ENCODE measurements at places on chromosomes 13 and 19. TPM values are rescaled to one million over a fixed set of nuclear protein-coding genes. Genes with fewer than 3 reads are reported as not detected.
A peak's percentile ranks its signal among the peaks of the same experiment; 100 is the strongest.

The CRLF1 gene
- total RNA-seq, result 21.2 TPM

GRCh38 chr13:25503856-25504255 lies 132.1 kb downstream of the ATP8A2 start:
- H3K4me1 ChIP-seq, result no peaks in the 10 kb centered on the region
- no peak for DNase-seq
- H3K27ac ChIP-seq, result no peak overlapping the region
- no peak overlapping the region for H3K4me3 ChIP-seq
- no peaks in the 10 kb centered on the region for H3K36me3 ChIP-seq
- H3K27me3 ChIP-seq, result peaks cover 3% of the 10 kb centered on the region

DNA sequence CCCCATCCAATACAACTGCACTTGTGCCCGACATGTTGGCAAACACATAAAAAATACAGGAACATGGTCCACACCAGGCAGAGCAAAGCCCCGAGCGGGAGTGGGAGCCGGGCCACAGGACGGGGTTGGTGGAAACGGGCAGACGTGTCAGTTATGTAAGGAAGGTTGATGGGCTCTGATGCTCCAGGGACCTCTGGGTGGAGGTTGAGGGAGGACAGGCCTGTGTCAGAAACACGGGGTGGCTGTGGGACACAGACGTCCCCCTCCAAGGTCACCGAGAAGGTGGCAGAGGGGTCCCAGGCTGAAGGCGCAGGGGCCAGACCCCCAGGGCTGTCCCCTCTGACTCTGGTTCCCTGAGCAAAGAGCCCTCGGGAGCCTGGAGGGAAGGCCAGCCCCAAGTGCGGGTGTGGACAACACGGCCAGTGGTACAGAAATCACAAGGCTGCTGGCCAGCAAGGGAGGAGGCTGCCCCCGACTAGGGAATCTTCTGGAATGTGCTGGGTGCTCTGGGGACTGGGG lies 31.4 kb upstream of the C13orf46 start:
- H3K4me1 ChIP-seq, result no peaks in the 10 kb centered on the region
- H3K27ac ChIP-seq, result no peak overlapping the region
- H3K4me3 ChIP-seq, result no peak overlapping the region
- peaks cover 22% of the 10 kb centered on the region for H3K36me3 ChIP-seq
- H3K27me3 ChIP-seq, result no peaks in the 10 kb centered on the region

The NRTN gene
- 3.7 TPM for total RNA-seq

GRCh38 chr19:6064336-6065073 lies 45.8 kb downstream of the RFX2 start:
- H3K4me1 ChIP-seq, result peaks cover 88% of the 10 kb centered on the region
- no peaks in the 10 kb centered on the region for H3K27me3 ChIP-seq
- H3K27ac ChIP-seq, result peak overlapping the region; percentile 85
- peak; percentile 70 for DNase-seq
- H3K36me3 ChIP-seq, result no peaks in the 10 kb centered on the region

The C5AR2 gene
- total RNA-seq, result 0.97 TPM

GRCh38 chr13:114212158-114212495 lies 22.6 kb upstream of the CDC16 start:
- DNase-seq, result no peak
- H3K4me3 ChIP-seq, result no peak overlapping the region
- H3K4me1 ChIP-seq, result no peaks in the 10 kb centered on the region
- H3K36me3 ChIP-seq, result no peaks in the 10 kb centered on the region

The KASH5 gene
- total RNA-seq, result not detected

DNA sequence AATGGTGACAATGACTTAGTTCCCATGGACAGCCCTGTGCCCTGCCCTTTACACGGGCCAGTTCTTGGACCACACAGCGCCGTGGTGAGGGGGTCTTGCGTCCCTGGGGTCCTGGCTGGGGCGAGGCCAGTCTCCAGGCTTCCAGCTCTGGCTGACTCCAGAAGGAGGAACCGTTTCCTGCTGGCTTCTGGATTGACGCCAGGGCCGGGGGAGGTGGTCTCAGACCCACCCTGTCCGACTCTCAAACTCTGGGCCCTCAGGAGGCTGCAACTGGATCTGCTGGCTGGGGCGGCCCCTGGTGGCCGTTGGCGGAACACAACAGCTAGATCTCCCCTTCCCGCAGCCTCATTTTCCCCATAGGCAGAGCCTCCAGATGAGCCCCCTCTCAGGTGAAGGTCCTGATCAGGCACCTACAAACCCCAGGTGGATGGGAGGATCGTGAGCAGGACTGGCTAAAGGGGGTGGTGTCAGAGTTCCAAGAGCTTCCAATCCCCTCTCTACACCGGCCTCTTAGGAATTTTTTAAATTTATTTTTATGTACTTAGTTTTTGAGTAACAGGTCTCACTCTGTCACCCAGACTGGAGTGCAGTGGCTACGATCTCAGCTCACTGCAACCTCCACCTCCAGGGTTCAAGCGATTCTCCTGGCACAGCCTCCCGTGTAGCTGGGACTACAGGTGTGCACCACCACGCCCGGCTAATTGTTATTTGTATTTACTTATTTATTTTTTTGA lies 8.0 kb downstream of the CCDC194 start:
- H3K27ac ChIP-seq, result no peak overlapping the region
- no peak for DNase-seq
- H3K27me3 ChIP-seq, result no peaks in the 10 kb centered on the region
- no peak overlapping the region for H3K4me3 ChIP-seq
- H3K4me1 ChIP-seq, result peaks cover 21% of the 10 kb centered on the region
- H3K36me3 ChIP-seq, result no peaks in the 10 kb centered on the region

DNA sequence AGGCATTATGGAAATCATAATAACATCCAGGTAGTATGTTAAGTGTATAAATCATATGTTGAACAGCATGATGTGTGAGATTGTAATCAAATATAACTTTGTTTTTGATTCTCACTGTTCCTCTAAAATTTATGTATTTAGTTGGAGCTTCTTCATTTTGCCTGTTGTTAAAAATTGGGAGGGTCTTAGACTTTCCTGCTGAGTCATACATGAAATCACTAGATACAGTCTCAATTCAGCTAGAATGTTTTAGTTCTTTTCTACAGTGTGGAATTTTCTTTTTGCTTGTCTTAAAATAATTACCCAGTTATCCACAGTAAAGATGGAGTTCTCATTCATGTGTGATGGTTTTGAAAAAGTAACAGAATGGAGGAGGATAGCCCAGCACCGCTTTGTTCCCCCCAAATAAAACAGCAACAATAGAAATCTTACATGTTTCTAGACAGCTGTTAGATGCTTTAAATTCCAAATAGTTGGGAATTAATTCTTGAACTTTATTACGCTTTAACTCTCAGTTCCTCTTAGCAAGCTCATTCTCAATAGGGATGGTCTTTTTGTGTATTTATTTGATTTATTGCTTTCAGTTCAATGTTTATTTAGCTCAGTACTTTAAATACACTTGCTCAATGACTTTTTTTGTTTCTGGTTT lies 109.5 kb downstream of the PDS5B start:
- DNase-seq, result no peak
- no peak overlapping the region for H3K27ac ChIP-seq
- no peaks in the 10 kb centered on the region for H3K4me1 ChIP-seq
- H3K4me3 ChIP-seq, result no peak overlapping the region

GRCh38 chr19:48108997-48109782 lies 1.4 kb downstream of the PLA2G4C start:
- no peaks in the 10 kb centered on the region for H3K27me3 ChIP-seq
- no peak for DNase-seq
- H3K4me1 ChIP-seq, result peaks cover 25% of the 10 kb centered on the region
- H3K36me3 ChIP-seq, result peaks cover 4% of the 10 kb centered on the region
- H3K4me3 ChIP-seq, result no peak overlapping the region

- DNase-seq, result no peak
- H3K4me1 ChIP-seq, result peaks cover 2% of the 10 kb centered on the region
- no peaks in the 10 kb centered on the region for H3K36me3 ChIP-seq
- H3K4me3 ChIP-seq, result no peak overlapping the region
- no peaks in the 10 kb centered on the region for H3K27me3 ChIP-seq
- no peak overlapping the region for H3K27ac ChIP-seq
Observed at GRCh38 chr13:48778610-48779009, 124.9 kb downstream of the CYSLTR2 start.

DNA sequence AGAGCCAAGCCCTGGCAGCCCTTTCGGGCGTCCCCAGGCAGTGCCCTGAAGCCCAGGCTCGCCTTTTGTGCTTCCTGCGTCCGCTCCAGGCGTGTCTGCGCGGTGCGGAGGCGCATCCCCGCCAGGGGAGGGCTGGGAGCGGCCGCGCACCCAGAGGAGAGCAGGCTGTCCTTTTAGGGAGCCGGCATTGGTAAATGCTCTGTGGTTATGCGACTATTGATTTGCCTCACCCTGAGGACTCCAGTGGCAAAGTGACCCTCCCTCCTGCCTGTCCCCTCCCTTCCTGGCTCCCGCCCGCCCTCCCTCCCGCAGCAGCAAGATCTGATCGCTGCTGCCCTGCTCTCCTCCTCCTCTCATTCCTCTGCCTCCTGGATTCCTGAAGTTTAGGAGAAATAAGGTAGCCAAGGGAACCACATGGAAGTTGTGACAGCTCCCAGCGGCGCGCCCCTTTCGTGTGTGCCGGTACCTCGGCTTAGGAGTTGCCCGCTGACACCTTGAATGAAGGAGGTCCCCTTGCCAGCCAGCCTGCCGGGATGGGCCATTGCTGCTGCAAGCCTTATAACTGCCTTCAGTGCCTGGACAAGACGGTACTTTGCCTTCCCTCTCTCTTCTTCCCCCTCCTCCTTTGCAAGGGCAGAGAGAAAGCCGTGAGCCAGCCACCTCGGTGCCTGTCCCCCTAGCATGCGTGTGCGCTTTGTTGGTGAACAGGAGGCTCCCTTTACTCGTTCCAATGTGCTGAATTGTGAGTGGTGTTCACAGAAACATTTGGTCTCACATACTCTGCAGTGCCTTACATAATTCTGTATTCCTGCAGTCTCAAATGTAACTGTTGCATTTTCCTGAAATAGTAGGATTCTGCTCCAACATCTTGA lies 166.9 kb downstream of the SLC7A1 start:
- H3K4me3 ChIP-seq, result peak overlapping the region; percentile 37
- DNase-seq, result no peak
- H3K36me3 ChIP-seq, result no peaks in the 10 kb centered on the region
- H3K4me1 ChIP-seq, result peaks cover 17% of the 10 kb centered on the region

The KLF1 gene
- not detected for total RNA-seq

The TMC4 gene
- 7.3 TPM for total RNA-seq
